ENCODE measurements at places on chromosomes 16 and 17.
A peak's percentile ranks its signal among the peaks of the same experiment; 100 is the strongest.

DNA sequence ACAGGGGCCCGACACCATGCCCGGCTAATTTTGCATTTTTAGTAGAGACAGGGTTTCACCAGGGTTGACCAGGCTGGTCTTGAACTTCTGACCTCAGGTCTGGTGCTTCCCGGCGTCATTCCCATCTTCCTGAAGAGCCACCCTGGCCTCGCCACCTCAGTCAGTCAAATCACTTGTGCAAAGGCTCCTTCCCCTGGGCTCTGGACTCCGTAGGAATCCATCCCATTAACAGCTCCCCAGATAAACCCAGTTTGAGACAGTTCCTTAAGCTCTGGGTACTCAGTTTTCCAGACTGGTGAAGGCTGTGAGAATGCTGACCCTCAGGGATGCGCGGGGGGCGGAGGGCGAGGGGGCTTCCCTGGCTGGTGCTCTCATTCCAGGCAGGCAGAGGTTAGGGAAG lies 39.5 kb downstream of the MRM1 start:
- no peak for DNase-seq

DNA sequence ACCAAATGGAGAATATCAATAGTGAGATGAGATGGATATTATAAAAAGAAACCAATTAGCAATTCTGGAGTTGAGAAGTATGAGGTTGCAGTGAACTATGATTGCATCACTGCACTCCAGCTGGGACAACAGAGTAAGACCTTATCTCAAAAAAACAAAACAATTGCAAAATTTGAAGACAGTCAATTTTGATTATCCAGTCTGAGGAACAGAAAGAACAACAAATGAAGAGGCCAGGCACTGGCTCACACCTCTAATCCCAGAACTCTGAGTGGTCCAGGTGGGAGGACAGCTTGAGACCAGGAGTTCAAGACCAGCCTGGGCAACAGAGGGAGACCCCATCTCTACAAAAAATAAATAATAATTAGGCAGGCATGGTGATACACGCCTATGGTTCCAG lies 35.0 kb downstream of the USP32 start:
- DNase-seq: no peak

GRCh38 chr16:50501251-50501650 lies 46.9 kb upstream of the NKD1 start:
- no peak for DNase-seq

DNA sequence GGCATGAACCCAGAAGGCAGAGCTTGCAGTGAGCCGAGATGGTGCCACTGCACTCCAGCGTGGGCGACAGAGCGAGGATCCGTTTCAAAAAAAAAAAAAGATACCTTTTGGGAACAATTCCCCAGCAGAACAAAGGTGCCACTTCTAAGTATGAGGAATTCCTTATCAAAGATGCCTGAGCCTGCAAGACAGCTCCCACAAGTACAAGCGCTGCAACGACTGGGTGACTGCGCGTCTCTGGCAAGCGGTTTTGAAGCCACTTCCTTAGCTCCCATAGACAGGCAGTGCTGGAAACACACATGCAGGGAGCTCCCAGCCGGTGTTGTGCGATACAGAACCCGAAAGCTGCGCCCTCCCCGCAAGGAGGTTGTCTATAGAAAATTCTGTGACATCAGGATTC lies 60.5 kb downstream of the ADCY9 start:
- no peak for DNase-seq

GRCh38 chr17:36650096-36650775 lies 48.9 kb downstream of the MRM1 start:
- DNase-seq: no peak

DNA sequence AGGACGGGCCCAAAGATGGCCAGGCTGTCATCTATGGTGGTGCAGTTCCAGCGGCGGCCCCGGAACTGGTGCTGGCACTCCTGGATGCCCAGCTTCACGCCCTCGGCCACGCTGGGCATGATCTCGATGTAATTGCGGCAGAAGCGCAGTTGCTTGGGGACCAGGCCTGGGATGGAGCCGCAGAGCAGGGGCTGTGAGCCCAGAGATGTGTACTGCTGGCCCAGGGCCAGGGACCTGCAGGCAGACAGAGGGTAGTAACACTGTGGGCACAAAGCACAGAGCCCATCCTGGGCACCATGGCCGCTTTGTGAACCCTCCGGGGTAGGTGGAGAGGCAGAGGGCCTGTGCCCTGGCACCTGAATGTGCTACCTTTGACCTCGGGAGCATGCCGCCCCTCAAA lies 44.8 kb downstream of the WNT3 start:
- no peak for DNase-seq

- DNase-seq: peak; percentile 37
Measured at GRCh38 chr16:1770328-1771187, 785 bp downstream of the NME3 start.

GRCh38 chr17:60827943-60828342 lies 150.3 kb downstream of the BCAS3 start:
- DNase-seq: no peak

DNA sequence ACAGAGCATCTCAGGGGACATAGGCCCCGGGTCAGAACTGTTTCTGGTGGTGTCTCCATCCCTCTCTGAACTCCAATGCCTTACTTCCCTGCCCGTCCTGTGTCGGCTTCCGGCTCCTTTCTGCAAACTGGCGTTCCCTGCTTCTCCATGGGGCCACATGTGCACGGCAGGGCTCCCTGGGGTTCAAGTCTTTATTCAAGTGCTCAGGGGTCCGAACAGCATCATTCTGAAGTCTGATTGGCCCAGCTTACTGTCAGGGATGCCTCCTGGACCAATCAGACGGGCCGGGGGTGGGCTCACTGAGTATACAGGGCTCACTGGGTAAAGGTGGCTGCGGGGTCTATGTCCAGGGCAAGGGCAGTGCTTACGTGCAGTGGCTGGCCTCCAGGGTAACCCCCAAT lies 17.1 kb downstream of the C16orf82 start:
- DNase-seq: no peak

DNA sequence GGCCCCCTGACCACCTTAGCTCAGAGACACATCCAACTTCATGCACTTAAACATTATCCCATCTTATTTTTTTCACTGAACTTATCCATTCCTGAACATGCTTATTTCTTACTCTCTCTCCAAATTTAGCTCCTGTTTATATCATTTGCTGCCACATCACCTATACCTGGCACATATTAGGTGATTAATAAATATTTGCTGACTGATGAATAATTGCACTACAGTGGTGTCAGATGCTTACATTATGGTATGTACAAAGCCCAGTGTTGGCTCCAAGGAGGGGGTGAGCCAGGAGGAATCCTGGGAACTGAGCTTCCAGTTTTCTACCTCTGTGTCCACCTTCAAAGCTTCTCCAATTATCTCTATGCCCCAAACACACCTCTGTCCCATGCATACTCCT lies 124.0 kb upstream of the PMFBP1 start:
- no peak for DNase-seq

DNA sequence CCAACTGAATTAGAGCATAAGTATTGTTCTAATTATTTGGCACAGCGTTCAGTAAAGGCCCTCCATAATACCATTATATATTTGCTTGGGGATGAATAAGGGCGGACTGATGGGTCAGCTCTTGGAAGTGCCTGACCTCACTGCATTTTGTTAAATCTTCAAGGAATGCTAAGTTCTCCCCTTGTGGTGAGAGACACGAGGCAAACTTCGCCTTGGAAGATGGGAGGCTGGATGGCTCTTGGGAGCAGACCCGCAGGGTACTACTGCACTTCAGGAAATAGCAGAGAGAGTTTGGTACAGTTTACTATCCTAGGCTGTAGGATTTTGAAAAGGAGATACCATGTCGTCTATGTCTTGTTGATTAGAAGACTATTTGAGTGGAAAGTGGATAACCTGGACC lies 87.0 kb upstream of the RPRML start:
- DNase-seq: no peak

GRCh38 chr16:69408475-69408874 lies 15.9 kb upstream of the CYB5B start:
- DNase-seq: no peak

GRCh38 chr16:55651841-55652824 lies 3.7 kb upstream of the SLC6A2 start:
- DNase-seq: no peak

GRCh38 chr16:82533189-82533588 lies 93.6 kb upstream of the CDH13 start:
- DNase-seq: no peak

DNA sequence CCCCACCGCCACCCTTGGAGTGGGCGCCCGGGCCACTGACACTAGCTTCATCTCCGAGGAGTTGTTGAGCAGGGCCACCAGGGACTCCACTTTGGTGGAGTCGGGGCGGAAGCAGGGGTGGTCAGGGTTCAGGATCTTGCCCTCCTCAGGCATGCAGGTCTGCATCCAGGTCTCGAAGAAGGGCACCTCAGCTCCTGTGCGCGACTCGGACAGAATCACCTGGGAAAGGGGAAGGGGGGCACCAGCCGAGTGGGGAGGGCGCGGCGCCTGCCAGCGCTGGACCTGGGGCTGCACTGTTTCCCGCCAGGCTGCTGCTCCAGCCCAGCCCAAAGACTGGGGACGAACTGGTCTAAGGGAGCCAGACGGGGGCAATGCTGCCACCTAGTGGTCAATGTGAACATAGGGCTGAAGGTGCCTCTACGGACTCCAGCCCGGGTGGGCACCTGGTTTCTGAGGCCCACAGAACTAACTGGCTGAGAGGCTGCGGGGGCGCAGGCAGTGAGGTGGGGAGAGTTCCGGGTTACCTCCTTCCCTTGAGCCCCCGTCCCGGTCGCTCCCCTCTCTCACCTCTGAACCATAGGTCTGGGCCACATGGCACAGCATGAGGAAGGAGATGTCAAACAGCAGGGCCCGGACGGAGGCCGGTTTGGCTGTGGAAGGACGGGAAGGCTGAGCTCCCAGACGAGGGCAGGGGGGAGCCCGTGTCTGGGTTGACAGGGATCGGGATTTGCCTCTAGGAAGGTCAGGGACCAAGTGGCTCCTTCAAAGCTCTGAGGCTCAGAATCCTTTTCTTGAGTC lies 11.8 kb downstream of the CSF3 start:
- DNase-seq: peak; percentile 51

DNA sequence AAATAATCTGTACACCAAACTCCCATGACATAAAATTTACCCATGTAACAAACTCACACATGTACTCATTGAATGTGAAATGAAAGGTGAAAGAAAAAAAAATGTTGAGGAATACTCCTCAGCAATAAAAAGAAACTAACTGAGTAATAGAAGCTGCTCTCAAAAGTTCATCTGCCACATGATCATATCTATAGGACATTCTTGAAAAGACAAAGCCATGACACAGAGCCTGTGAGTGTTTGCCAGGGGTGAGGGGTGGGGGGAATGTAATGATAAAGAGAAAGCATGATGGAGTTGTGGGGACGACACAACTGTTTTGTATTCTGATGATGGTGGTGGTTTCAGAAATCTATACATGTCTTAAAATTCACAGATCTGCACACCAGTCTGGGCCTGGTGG lies 52.2 kb upstream of the TMC5 start:
- DNase-seq: no peak

DNA sequence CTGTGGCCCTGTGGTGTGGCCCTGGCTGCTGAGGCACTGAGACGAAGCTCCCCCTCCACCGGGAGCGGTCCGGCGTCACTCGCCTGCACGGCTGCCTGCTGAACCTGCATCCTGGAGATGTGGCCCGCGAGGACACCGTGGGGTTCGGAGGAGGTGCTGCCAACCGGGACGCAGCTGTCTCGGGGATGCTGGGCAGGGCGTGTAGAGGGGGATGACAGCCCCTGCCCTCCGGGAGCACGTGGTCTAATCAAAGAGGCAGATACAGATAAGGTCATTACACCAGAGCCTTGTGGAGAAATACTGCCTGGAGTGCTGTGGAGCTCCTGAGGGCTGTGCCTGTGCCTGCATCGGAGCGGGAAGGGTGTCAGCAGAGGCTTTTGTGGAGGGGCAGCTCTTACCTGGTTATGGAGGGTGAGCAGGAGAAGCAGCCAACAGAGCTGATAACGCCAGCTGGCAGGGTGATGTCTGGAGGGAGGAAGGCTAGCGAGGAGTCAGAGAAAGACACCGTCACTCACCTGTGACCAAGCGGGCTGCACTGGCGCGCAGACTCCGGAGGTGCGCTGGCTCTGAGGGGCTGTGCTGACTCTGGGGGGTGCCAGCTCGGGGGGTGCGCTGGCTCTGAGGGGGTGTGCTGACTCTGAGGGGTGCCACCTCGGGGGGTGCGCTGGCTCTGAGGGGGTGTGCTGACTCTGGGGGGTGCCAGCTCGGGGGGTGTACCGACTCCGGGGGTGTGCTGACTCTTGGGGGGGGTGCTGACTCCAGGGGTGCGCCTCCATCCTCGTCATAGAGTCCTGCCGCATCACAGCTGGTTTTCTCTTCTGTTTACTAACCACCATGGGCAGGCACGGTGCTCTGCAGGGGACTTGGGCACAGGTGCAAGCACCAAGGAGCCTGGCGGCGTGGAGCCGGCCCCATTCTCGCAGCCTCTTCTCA lies 104.7 kb upstream of the CHMP6 start:
- no peak for DNase-seq

DNA sequence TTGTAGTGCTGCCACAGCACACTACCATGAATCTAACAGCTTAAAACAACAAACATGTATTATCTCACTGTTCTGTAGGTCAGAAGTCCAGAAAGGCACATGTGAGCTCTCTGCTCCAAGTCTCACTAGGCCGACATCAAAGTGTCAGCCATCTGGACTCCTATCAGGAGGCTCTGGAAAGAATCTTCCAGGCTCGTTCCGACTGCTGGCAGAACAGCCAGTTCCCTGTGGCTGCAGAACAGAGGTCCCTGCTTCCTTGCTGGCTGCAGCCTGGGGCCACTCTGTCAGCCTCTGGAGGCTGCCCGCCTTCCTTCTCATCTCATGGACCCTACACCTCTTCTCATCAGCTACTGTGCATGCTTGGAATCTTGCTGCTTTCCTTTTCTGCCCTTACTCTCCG lies 168.9 kb downstream of the CBLN1 start:
- DNase-seq: no peak

- no peak for DNase-seq
Measured at GRCh38 chr16:967077-967541, 3.7 kb downstream of the LMF1 start.

All from stimulated activated CD4-positive, alpha-beta T cell treated with anti-CD3 and anti-CD28 coated beads, Interleukin-1b, Interleukin-23, amount 100 ng/mL, for 1 hour (primary cell).